Panc1 (cell line): ENCODE measurements at places on chromosomes 2 and 18. TPM values are rescaled to one million over a fixed set of nuclear protein-coding genes. Genes with fewer than 3 reads are reported as not detected.

The IL1F10 gene
- total RNA-seq = not detected

The POU3F3 gene
- total RNA-seq = 0.36 TPM

The CXXC1 gene
- total RNA-seq = 60.8 TPM

The PRKAG3 gene
- total RNA-seq = not detected

The PROM2 gene
- total RNA-seq = 1.4 TPM

The RAD51AP2 gene
- total RNA-seq = not detected

The CREB1 gene
- total RNA-seq = 31.1 TPM

The DPYSL5 gene
- total RNA-seq = 0.31 TPM
